ENCODE measurements at places on chromosomes 16 and 17. TPM values are rescaled to one million over a fixed set of nuclear protein-coding genes. Genes with fewer than 3 reads are reported as not detected.

Gene CAMKK1
- 1.8 TPM for total RNA-seq

Gene VKORC1
- total RNA-seq = 68.9 TPM

Gene TGFB1I1
- total RNA-seq = 0.67 TPM

Gene GP1BA
- total RNA-seq = not detected

Gene MILR1
- not detected for total RNA-seq

Data from activated CD8-positive, alpha-beta memory T cell treated with anti-CD3 and anti-CD28 coated beads, Interleukin-2, amount 10 ng/mL, durations not matched to agents 7 days and 5 days (primary cell).